ENCODE measurements at places on chromosomes 2 and 18.
A peak's percentile ranks its signal among the peaks of the same experiment; 100 is the strongest.

DNA sequence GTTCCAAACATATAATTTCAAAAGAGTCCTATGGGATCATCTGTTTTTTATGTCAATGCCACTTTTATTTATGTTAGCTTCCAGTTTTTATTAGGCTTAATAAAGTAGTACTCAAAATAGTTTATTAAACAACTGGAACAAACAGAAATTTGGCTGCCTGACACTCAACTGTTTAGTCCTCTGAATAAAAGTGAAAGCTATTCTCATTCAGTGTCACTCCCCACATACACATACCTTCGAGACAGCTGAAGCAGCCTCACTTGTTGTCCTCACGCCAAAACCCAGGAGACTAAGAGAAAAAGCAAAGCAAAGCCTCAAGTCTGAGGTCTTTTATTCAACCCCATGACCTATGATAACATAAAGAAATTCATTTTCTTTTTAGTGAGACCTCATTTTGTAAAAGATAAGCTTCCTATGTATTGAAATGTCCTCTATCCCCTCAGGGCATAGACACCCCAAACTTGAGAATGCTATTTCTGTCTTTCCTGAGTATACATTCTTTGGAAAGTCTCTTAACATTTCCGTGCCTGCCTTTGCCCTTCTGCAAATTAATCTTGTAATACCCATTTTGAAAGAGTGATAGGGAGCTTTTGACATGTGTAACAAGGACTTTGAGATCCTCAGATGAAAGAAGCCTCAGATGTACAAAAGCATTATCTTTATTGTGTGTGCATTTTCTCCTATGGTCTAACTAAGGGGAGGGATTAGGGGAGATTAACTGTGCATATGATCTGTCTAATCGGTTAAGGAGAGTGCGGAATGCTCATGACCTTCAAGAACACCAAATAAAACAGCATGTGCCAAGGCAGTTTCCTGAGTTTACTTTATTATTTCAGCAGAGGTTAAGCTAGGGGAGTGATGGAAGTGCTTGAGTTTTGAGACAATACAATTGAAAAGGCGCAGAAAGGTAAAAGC, 1523.7 kb upstream of the PIK3C3 start:
- DNase-seq, result no peak

DNA sequence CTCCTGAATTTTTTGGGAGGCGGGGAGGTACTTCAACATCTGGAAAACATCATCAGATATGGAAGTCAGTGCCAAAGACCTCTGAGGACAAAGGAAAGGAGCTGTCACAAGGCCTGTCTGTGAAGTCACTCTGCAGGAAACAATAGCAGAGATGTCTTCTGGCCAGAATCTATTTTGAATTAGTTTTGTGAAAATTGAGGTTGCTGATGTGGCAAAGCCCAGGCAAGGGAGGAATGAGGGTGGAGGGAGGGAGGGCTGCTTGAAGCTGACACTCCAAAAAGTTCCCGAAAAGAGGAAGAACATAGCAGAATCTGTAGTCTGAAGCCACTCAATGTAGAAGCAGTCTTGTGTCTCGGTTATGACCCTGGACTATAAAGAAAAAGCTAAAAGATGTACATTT, 151.1 kb upstream of the LHCGR start:
- DNase-seq, result no peak

- no peak for DNase-seq
Observed at GRCh38 chr2:174683392-174683759, 80.9 kb downstream of the CHRNA1 start.

DNA sequence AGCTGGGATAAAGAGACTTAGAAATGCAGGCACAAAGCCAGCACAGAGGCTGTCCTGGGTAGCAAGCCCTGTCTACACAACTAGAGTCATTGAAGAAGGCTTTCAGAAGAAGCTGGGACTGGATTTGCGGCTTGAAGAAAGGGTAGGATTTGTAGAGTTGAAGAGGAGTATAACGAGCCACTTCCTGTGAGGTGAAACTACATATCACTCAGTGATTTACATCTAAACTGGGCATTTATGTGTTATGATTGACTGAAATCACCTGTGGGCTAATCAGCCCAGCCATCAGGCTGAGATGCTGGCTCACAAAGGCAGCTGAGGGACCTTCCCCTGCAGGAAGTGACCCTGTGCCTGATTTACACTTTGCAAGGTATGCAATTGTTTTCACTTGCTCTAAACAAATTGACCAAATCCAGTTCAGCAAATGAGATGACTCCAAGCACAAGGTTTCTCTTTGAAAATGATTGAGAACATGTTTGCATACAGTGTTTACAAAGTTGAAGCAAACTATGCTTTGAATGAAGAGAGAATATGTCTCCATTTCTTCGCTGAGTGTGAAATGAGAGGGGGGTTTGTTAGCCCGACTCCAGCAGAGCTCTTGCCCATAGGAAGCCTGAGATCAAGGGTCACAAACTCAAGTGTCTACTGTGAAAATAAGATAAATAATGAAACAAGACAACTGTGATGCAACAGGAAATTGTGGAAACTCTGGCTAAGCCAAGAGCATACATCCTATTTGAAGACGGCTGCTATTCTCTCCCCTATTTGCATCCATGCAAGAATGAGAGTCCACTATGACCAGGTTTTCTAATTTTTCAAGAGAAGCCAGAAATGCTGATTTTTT, 69.3 kb upstream of the HK2 start:
- DNase-seq, result no peak

DNA sequence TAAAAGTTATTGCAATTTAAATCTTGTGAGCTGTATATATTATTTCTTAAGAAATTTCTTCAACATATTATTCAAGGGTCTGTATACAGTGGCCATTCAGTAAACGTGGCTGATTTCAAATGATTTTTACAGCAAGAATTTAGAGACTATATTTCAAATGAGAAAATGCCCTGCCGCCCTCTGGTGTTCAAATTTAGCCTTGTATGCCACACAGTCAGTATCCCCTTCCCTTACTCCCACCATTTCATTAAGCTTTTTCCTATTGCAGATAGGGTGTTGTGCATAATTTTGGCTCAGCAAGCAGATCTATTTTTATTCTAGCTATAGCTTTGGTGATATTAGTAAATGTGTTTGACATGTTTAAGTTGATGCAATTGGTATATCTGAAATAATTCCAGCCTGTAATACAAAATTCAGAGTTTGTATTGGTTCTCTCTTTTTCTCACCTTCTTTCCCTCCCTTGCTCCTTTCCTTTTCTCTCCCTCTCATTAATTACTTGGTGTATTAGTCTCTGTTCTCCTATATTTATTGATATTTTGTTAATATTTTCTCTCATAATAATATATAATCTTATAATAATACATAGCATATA, 22.8 kb upstream of the SCN7A start:
- DNase-seq, result peak; percentile 50
